H9 (cell line): ENCODE measurements at places on chromosomes 6 and 20. TPM values are rescaled to one million over a fixed set of nuclear protein-coding genes. Genes with fewer than 3 reads are reported as not detected.

- DNase-seq, result no peak
Measured at GRCh38 chr6:118216751-118217150, 309.7 kb downstream of the SLC35F1 start.

PRKN gene
- 1.3 and 2.0 TPM in 2 replicates for total RNA-seq

DNA sequence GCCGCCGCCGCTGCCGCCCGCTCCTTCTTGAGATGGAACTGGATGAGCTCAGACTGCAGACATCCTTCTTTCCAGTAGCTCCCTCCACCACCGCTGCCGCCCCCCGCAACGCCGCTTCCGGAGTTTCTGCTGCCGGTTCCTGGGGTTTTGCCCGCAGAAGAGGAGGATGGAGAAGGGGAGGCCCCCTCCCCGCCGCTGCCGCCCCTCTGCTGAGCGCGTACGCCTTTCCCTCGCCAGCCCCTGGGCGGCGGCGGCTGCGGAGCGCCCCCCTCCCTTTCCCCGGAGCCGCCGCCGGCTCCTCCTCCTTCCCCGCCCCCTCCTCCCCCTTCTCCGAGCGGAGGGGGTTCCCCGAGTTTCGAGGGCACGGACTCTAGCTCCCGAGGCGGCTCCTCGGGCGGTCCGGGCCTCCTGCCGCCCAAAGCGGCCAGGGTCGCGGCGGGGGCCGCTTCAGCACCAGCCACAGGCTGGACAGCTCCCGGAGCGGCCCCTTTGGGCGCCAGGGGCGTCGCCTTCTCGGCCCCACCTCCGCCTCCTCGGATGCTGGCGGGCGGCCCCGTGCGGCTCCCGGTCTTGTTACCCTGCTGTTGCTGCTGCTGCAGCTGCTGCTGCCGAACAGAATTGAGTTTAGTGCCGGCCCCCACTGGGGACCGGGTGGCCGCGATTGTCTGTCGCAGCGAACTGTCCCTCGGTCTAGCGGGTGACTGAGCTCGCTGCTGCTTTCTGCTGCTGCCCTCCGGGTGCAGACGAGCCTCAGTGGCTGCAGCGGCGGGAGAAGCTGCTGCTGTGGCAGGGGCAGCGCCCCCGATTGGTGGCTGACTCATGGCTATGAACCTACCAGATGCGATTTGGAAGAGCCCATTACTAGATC, 3.1 kb downstream of the MTCL3 start:
- DNase-seq, result peak; percentile 85

MRPS10 gene
- total RNA-seq, result 33.9 and 36.3 TPM in 2 replicates

DNA sequence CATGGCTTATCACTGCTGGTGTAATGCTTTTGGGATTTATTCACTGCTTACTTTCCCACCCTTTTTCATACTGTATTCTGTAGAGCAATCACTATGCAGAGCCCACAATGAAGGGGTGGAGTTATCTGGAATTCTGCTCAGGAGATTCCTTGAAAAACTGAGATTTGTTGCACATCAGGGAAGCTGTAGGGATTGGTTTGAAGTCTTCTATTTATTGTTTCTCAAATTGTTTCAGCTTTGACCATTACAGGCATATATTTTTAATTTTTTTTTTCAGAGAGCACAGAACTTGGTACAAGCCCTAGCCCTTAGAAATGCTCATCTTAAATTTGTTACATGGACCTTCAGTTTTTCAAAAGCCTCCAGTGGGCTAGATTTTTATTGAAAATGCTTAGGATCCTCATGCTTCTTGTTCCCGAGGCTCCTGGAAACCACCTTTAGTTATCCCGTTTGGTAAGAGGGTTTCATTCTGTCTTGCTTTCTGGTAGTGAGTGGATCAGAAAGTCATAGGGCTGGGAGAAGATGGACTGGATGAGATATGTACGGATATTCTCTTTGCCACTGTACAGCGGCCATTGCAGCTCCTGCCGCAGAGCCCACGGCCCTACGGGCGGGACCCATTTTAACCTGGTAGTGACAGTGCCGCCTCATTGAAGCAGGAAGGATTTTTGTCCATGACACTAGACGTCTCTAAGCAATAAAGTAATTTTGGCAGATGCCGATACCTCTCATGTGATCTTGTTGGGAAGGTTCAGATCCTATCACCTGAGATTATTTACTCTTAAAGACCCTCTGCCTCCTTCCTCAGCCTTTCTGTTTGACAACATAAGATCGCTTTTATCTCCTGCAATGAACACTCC, 45.3 kb upstream of the ZNF184 start:
- DNase-seq, result no peak

APOM gene
- total RNA-seq, result 3.6 and 3.9 TPM in 2 replicates

TPX2 gene
- 161 TPM in 2 replicates for total RNA-seq

HLA-DOB gene
- 0.20 TPM in 1 of 2 replicates, not detected in the other for total RNA-seq
